AG04450 (cell line): ENCODE measurements at places on chromosomes 4 and X.

DNA sequence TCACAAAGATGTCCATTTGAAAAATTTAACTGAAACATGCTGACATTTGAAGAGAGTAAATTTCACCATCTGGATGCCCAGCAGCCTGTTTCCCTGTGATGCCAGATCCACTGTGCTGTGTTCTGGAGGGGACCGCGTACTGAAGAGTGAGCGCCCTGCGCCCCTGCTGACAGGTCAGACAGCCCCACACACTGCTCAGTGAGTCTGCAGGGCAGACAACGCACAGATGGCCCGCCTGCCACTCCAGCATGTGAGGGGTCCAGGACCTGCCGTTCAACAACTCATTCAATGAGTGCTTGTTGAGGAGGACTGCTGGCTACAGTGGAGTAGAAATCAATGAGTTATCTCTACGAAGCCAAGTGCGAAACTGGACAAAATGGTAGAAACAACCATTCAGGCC, 49.2 kb downstream of the FGFRL1 start:
- no peak for DNase-seq

GRCh38 chr4:86101841-86102240, 258.0 kb downstream of the MAPK10 start:
- no peak for DNase-seq

- DNase-seq: no peak
These were observed 21.5 kb downstream of the ADRA2C start for GRCh38 chr4:3787489-3788365.

DNA sequence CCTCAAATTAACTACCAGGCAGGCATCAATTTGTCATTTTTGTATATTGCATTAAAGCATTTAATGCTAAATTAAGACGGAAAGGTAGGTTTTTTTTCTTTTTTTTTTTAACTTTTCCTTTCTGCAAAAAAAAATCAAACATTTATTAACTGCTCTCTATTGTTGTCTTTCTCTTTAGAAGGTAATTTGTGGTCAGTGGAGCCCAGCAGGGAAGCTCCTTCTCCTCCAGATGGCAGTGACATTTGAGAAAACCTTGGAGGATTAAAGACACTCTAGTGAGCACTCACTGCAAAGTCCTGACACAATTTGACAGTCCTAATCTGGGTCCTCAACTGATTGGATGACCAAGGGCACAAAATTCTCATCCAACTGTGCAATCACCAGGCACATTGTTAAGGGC, 102.4 kb downstream of the SLIT2 start:
- no peak for DNase-seq

- no peak for DNase-seq
These were observed 415.1 kb upstream of the MAD2L1 start for GRCh38 chr4:120481756-120482155.
